Central memory CD8-positive, alpha-beta T cell (primary cell): ENCODE measurements at places on chromosomes 7 and 10.

DNA sequence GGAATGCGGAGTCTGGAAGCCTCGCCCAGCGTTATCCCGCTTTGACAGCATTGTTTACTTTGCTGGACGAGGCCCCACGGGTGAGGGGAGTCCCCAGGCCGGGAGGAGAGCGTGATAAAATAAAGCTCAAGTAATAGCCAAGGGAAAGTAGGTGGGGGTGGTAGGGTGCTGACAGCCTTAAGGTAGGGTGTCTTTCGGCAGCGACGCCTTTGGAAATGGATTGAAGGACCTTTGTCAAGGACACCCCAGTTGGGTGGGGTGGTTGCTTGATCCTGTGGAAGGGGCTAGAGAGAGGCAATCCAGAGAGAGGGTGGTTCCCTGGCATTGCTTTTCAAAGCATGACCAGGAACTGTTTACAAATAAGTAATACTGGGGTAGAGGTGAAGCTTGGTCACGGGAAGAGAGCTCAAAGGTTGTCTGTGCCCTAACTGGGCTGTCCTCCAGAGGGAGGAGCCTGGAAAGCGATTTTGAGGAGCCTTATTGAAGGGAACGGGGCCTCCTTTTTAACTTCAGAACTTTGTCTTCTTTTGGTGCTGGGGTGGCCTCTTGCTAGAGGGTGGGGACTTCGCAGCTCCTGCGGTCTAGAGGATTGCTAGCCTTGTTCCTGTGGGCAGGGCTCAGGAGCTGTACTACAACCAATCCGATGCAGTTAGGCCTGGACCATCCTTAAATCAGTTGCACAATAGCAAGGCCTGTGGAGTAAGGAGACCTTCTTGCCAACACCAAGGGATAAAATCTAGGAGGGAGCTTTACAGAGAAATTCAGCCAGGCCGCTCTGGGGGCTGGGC, 1.3 kb downstream of the EIF4EBP2 start:
- H3K27ac ChIP-seq, result peak overlapping the region; percentile 98
- no peak for DNase-seq
- peaks cover 49% of the 10 kb centered on the region for H3K4me1 ChIP-seq
- peaks cover 11% of the 10 kb centered on the region for H3K36me3 ChIP-seq
- no peaks in the 10 kb centered on the region for H3K27me3 ChIP-seq

- H3K36me3 ChIP-seq, result no peaks in the 10 kb centered on the region
- H3K4me1 ChIP-seq, result no peaks in the 10 kb centered on the region
- H3K27ac ChIP-seq, result no peak overlapping the region
- no peak overlapping the region for H3K4me3 ChIP-seq
- H3K27me3 ChIP-seq, result no peaks in the 10 kb centered on the region
Observed at GRCh38 chr7:149751043-149751775, 22.2 kb downstream of the ZNF467 start.

DNA sequence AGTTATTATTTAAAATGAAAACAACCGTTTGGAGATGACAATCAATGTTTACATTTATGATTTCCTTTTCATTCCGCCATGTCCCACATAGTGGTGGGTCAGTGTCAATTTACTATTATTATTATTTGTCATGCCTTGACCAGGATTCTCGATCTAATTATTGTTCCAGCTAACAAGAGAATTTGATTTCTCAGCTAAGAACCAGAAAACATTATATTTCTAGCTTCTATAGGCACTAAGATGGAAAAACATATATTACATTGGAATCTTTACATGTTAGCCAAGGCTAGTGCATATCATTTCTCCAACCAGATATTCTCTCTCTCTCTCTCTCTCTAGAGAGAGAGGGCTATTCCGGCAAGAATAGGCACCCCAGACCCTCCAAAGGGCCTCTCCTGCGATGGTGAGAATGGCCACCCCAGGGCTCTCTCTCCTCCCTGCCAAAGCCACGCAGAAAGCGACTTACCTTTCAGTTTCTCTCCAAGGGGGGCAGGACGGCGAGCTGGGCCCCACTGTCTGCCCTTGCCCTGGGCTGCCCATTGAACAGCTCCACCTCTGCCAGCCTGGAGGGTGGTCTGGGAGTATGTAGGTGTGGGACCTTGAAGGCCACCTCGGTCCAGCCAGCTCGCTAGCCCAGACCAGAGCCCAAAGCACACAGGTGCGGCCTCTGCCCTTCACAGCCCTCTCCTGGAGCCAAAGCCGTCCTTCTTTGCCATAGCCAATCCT, 2.4 kb downstream of the HOXA3 start:
- H3K36me3 ChIP-seq, result peaks cover 14% of the 10 kb centered on the region
- peaks cover 37% of the 10 kb centered on the region for H3K4me1 ChIP-seq
- no peak for DNase-seq
- peaks cover 96% of the 10 kb centered on the region for H3K27me3 ChIP-seq
- peak overlapping the region; percentile 82 for H3K4me3 ChIP-seq

GRCh38 chr10:12634621-12634931, 285.2 kb downstream of the CAMK1D start:
- no peak overlapping the region for H3K27ac ChIP-seq
- H3K4me1 ChIP-seq, result peaks cover 29% of the 10 kb centered on the region
- no peak for DNase-seq
- H3K36me3 ChIP-seq, result peaks cover 6% of the 10 kb centered on the region
- H3K4me3 ChIP-seq, result no peak overlapping the region
- no peaks in the 10 kb centered on the region for H3K27me3 ChIP-seq

- no peak for DNase-seq
- H3K36me3 ChIP-seq, result no peaks in the 10 kb centered on the region
- no peak overlapping the region for H3K4me3 ChIP-seq
Observed at GRCh38 chr10:30073767-30074060, 14.3 kb upstream of the JCAD start.

DNA sequence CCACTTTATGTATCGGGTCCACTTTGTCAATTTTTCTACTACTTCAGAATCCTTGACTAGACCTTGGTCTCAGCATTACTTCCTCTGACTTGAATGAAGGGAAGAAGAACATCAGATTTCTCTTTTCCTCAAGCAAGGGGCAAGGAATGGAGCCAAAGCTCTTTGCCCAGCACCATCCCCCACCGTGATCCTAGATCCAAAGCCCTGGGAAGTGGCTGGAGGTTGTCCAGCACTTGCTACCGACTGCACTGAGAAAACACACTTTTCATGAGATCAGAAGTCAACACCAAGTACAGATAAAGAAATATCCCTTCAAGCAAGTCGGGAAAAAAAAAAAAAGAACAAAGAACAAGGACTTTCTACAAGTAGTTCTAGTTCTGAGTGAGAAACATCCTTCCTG, 102.1 kb upstream of the DDC start:
- H3K36me3 ChIP-seq, result no peaks in the 10 kb centered on the region
- no peaks in the 10 kb centered on the region for H3K27me3 ChIP-seq
- no peak overlapping the region for H3K27ac ChIP-seq
- H3K4me1 ChIP-seq, result peaks cover 25% of the 10 kb centered on the region
- DNase-seq, result no peak

GRCh38 chr10:121653608-121654007, 55.4 kb upstream of the FGFR2 start:
- no peak overlapping the region for H3K4me3 ChIP-seq
- peaks cover 31% of the 10 kb centered on the region for H3K27me3 ChIP-seq
- DNase-seq, result no peak
- no peaks in the 10 kb centered on the region for H3K36me3 ChIP-seq
- H3K27ac ChIP-seq, result no peak overlapping the region

DNA sequence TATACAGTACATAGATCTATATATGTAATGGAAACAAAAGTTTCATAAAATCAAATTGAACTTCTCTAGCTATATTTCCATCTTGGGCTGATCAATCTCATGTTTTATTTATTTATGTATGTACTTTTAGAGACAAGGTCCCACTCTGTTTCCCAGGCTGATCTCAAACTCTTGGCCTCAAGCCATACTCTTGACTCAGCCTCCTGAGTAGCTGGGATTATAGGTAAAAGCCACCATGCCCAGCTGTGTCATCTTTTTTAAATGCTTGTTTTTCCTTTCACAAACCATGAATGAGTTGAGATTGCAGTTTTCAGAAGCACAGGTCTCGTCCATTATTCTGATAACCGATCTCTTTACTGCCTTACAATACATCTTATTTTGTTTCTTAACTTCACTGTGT, 400.9 kb downstream of the KCNMA1 start:
- no peak overlapping the region for H3K4me3 ChIP-seq
- H3K27ac ChIP-seq, result no peak overlapping the region
- no peak for DNase-seq
- no peaks in the 10 kb centered on the region for H3K4me1 ChIP-seq
- H3K27me3 ChIP-seq, result peaks cover 7% of the 10 kb centered on the region

GRCh38 chr7:139271718-139272628, 40.9 kb downstream of the UBN2 start:
- no peaks in the 10 kb centered on the region for H3K4me1 ChIP-seq
- no peak for DNase-seq
- no peaks in the 10 kb centered on the region for H3K27me3 ChIP-seq
- H3K4me3 ChIP-seq, result no peak overlapping the region
- no peak overlapping the region for H3K27ac ChIP-seq

DNA sequence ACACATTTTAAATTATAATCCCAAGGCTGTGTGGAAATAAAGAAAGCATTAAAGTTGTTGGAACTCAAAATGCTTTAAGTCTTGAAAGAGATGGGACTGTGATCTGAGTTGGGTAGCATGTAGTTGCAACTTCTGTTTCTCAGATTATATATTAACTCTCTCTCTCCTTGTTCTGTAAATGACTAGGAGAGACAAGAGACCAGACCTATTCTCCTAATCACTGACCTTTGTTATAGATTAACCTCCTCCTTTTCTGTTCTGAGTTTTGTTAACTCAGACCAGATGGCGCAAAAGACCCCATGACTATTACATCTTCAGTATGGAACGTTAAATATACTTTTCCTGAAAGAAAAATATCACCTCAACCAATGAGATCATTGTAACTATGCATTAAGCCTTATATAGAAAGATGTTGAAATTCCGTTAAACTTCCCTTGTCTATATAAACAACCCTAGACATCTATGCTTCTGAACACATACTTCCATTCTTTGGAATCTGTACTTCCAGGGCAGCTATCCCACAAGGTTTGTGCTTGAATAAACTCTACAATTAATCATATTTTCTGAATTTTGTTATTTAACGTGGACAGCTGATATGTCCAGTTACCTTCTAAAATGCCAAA, 143.5 kb upstream of the TRIM24 start:
- DNase-seq, result no peak
- peaks cover 5% of the 10 kb centered on the region for H3K27me3 ChIP-seq
- H3K27ac ChIP-seq, result no peak overlapping the region
- H3K4me3 ChIP-seq, result no peak overlapping the region
- no peaks in the 10 kb centered on the region for H3K36me3 ChIP-seq

DNA sequence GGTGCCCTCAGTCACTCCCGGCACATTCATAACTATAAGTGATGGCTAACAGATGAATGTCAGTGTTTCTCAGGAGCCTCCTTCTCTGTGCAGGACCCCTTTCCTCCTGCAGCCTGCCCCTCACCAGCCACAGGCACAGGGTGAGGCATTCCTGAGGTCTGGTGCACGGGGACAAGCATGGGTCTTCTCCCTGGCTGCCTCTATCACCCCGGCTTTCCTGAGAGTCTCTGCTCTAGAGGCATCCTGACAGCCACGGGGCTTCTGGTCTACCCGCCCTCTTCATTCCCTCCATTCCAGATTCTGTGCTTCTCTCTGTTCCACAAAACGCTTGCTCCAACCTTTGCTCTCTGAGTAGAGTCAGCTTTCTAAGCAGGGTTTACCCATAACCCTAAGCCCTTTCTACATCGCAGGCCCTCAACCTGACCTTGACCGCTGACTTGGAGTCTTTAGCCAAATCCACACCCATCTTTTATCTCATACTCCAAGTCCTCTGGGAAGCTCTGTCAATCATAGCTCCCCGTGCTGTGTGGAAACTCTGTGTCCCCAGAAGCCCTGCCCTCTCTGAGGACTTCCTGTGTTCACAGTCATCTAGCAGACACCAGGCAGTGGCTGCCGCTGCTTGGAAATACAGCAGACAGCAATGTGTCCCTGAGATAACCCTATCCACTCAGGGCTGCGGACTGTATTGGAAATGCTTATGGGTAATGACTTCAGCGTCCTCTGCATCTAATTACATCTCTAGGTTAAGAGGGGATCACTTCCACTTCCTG, 159.0 kb downstream of the SFMBT2 start:
- H3K36me3 ChIP-seq, result peaks cover 26% of the 10 kb centered on the region
- peak overlapping the region; percentile 64 for H3K27ac ChIP-seq
- peaks cover 25% of the 10 kb centered on the region for H3K4me1 ChIP-seq

DNA sequence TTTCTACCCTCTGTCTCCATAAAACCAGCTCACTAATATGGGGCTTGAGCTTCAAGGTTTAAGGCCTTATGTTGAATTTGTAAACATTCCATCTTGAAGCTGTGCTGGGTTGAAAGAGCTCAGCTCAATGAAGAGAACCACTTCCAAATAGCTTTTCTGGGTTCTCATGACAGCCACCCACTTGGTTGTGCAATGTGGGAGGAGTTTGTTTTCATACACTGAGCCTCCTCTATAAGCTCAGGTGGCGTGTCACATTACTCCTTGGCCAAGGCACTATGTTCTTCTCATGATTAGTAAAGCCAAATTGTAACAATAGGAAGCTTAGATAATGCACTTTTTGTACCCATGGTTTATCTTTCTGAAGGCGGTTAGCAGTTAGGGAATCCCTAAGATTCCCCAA, 265.6 kb downstream of the PTEN start:
- no peak for DNase-seq
- H3K36me3 ChIP-seq, result peaks cover 2% of the 10 kb centered on the region
- no peaks in the 10 kb centered on the region for H3K27me3 ChIP-seq
- no peak overlapping the region for H3K4me3 ChIP-seq

DNA sequence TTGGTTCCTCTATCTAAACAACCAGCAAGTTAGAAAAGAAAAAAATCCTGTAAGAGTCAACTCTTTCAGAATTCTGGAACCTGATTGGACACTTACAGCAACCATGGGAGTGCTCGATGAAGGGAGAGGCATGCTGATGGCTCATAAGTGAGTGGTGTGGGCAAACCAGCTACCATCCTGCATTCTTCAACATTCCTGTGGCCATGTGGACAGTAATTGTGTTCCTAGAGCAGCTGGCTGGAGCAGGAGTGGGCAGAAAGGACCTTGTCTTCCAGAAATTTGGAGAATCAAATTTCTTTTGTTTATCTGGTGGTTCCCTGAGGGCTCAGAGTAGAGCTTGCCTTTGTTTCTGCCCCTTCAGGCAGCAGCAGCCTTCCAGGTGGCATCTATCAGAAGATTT, 22.5 kb upstream of the MYL7 start:
- no peak overlapping the region for H3K4me3 ChIP-seq
- DNase-seq, result no peak
- no peaks in the 10 kb centered on the region for H3K36me3 ChIP-seq
- no peaks in the 10 kb centered on the region for H3K4me1 ChIP-seq
- H3K27ac ChIP-seq, result no peak overlapping the region
- H3K27me3 ChIP-seq, result peaks cover 14% of the 10 kb centered on the region

DNA sequence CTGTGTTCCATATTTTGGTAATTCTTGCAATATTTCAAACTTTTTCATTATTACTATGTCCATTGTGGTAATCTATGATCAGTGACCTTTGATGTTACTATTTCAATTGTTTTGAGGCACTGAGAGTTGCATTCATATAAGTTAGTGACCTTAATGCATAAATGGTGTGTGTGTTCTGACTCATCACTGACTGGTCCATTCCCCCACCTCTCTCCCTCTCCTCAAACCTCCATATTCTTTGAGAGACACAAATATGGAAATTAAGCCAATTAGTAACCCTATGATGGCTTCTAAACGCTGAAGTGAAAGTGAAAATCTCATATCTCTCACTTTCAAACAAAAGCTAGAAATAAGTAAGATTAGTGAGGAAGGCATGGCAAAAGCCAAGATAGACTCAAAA, 739.6 kb downstream of the CCSER2 start:
- H3K27ac ChIP-seq, result no peak overlapping the region
- DNase-seq, result no peak
- no peaks in the 10 kb centered on the region for H3K4me1 ChIP-seq
- no peaks in the 10 kb centered on the region for H3K36me3 ChIP-seq

- no peaks in the 10 kb centered on the region for H3K36me3 ChIP-seq
- no peak overlapping the region for H3K27ac ChIP-seq
- no peak for DNase-seq
- no peaks in the 10 kb centered on the region for H3K4me1 ChIP-seq
Observed at GRCh38 chr7:159154243-159154642, 9.6 kb upstream of the VIPR2 start.
